ENCODE measurements at places on chromosomes 6 and 20.

DNA sequence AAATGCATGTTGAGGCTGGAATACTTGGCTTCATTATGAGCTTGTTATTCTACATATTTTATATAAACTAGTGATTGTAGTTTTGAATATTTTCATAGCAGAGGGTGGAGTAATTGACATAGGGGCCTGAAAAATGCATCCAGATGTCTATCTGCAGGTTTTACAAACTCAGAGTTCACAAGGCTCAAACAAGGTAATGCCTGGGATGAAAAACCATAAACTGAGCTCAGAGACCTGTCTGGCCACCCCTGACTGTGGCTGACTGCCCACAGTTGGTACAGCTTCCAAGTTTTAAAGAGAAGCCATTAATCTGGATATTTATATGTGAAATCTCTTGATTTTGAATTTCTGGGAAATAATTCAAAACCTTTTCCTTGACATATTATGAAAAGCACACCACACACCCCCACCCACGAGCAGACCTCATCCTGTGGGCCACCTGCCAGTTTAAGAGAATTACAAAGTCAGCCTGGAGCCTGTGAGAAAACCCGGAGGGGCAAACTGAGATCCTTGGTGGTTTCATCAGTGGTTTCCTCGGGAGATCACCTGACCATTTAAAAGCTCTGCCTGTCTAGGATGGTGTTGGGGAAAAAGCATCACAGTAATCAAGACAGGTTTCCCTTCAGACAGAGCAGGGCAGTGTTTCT lies 230.1 kb downstream of the SAMD5 start:
- DNase-seq = no peak

DNA sequence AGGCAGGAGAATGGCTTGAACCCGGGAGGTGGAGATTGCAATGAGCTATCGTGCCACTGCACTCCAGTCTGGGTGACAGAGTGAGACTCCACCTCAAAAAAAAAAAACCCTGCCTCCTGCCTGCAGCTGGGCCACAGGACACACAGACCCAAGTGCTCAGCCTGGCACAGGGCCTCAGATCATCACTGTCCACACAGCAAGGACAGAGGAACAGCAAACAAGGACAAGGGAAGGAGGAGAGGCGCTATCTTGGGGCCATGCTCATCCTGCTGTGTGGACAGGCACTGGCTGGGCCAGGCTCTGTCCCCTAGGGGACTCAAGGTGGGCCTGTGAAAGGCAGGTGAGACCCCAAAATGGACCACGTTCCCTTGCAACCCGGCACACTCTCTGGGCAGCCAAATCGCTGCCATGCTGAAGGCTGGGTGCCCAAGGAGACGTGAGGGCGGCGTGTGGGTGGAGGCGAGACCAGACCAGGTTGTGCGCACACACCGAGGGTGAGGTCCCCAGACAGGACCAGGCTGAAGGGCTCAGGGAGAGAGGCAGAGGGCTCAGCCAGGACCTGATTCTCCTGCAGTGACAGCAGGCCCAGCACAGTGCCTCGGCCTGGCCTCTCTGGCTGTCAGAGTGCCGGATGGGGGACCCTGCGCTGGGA lies 9.1 kb downstream of the UCKL1 start:
- no peak for DNase-seq

GRCh38 chr20:53316206-53316937 lies 277.3 kb downstream of the ZNF217 start:
- DNase-seq = no peak

DNA sequence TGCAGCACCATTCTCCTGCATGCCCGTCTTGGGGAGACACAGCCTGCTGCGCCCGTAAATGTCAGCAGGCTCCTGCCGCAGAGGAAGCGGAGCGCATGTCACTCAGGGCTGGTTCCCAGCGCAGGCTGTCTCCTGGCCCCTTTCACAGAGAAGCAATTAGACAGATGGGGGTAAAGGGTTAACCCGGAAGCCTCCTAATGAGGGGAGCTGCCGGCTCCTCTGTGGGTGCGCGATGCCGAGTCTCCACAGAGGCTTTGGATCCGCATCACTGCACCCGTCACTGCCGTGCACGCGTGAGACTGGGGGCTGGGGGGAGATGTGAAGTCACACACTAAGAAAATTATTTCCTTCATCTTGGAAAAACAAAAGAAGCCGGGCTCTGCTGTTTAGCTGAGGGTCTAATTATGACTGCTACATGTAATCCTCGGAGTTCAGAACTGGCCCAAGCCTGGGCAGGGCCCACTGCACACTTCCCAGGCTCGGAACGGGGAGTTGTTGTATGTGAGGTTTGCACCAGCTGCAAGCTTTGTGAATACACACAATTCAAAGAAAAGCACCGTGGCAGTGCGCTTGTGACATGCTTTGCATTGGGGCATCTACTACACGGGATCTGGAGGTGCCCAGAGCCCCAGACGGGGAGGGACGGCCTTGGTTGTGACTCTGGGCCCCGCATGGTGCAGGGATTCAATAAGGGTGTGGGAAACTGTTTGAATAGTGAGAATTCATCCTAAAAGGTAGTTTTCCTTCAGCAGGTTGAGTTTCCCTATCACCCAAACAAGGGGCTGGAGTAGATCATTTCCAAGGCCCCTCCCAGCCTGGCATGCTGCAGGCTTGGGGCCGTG lies 331.6 kb downstream of the TAF4 start:
- no peak for DNase-seq

GRCh38 chr20:11227602-11228001 lies 553.8 kb upstream of the JAG1 start:
- no peak for DNase-seq

DNA sequence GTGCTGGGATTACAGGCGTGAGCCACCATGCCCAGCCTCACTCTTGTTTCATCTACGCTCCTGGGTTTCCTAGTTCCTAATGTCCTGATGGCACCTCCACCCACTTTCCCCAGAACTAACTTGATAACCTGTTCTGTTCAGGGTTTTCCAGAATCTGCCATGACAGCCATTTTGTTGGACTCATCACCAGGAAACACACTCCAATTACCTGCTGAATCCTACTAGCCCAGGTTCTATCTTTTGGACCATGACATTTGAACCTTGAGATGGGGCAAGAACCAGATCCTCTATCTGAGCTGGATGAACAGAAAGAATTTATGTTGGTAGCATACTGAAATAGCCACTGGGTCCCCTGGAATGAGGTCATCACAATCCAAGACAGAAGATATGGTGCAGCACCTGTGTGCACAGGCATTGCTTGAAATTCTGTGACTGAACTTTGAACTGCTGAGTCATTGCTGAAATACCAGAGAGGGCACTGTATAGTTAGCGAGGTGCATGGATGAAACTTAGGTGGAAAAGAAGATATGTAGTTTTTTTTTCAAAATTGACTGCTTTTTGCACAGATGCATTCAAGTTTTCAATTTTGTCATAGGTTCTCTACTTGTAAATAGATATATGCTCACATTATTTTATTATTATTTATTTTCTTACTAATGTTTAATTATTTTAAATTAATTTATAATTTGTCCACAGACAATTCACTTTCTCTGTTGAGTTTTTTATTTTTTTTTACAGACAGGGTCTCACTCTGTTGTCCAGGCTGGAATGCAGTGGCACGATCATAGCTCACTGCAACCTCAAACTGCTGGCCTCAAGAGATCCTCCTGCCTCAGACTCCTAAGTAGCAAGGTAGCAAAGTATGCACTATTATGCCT lies 42.8 kb upstream of the TASP1 start:
- DNase-seq = no peak

DNA sequence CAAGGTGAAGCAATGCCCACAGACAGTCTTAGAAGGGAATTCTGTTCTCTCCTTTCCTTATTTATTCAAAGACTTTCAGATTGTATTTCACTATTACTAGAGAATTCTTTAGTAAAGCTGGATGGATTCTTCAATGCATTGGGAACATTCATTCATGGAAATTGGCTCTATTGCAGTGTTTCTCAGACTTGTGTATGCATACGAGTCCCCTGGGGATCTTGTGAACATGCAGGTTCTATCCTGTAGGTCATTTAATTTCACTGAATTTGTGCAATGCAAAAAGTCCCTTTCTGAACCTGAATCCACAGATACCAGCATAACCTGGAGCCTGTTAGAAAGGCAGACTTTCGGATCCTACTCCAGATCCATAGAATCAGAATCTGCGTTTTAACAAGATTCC lies 160.9 kb upstream of the AHI1 start:
- DNase-seq = no peak

- no peak for DNase-seq
These were observed 390.8 kb downstream of the RNGTT start for GRCh38 chr6:88572449-88573139.

DNA sequence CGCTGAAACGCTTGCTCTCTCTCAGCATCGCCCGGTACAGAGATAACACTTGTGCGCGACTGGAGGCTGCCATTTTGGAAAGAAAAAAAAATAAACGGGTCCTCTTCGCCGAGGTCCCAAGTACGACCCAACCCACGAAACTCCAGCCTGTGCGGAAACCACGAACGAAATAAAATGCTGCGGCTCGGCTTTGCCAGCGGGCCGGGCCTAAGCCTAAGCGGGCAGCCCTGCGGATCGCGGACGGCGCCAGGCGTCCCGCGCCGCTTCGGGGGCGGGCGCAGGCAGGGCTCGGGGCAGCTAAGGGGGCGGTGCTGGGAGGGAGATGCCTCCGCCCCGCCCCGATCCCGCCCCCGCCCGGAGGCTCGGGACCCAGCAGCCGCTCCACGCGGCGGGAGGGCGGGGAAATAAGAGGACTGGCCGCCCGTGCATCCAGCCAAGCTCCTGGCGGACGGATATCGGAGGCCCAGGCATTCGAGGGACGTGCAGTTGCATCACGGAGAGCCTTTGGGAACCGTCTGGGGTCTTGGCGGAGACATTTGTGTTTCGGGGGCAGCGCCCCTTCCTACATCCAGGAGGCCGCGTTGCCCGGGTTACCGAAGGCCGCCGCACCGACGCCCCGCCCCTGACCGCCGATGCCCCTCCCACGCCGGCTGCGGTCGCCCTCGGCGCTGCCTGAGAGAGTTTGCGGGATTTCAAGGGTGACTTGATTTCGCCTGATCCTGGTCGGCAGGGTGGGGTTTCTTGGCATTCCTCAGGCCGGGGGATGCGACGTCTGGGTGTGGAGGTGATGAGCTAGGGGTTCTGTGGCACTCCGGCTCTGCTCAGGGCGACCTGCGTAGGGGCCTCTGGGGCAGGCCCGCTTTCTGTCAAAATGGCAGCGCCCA lies at the start of the genes FARS2 and LYRM4:
Gene FARS2, plus strand, starts transcription at position 853 of the 884 bp plus-strand sequence.
Gene LYRM4, minus strand, starts transcription at position 290 of the 884 bp plus-strand sequence. Its CDS starts 217 bp downstream, at position 73.
- peak; percentile 78 for DNase-seq

DNA sequence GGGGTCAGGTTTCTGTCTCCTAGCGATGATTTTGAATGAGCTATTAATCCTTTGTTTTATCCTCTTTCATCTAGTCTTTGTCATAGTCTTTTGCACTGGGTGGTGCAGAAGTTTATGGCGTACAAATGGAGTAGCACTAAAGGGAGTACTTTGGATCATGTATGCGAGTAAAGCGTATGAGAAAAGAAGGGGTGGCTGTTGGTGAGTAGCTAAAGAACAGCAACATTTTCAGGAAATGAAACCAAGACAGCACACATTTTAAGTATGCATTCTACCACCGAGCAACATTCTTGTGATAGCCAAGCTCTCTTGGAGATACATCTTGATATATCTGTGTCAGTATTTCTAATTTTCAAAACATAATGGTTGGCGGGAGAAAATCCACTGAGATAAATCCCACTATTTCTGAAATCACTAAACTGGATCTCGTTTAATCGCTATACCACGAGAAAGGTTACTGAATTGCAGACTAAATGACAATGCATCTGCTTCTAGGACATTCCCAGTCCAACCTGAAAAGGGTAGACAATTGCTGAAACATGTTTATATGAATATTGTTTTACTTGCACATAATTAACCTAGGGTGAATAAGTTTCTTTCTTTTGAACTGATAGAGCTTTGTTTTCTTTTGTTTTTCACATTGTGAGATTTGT lies 196.1 kb downstream of the TRIM27 start:
- DNase-seq = no peak

GRCh38 chr6:101397199-101397598 lies 3.7 kb downstream of the GRIK2 start:
- no peak for DNase-seq

GRCh38 chr6:32140420-32141046 lies 10.4 kb upstream of the FKBPL start:
- no peak for DNase-seq

GRCh38 chr6:13203145-13203544 lies 125.2 kb downstream of the TBC1D7 start:
- DNase-seq = no peak

DNA sequence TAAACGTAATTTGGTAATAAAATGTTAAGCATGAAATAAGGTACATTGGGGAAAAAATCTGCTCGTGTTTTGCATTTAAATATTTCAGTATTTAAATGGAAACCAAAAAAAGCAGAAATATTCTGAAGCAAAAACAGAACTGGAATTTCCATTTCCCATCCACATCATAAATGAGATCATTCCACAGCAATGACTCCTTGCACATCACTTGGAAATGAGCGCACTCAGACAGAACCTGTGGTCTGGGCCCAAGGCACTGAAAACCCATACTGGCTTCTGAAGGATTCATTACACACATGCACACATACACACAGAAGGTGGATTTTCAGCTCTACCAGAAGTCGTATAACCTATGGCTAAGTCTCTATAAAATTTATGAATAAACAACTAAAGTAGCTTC lies 174.8 kb downstream of the IBTK start:
- no peak for DNase-seq

GRCh38 chr20:4782378-4782772 lies 60.7 kb downstream of the PRND start:
- no peak for DNase-seq

- DNase-seq = no peak
These were observed 171.9 kb upstream of the JARID2 start for GRCh38 chr6:15073883-15074465.

DNA sequence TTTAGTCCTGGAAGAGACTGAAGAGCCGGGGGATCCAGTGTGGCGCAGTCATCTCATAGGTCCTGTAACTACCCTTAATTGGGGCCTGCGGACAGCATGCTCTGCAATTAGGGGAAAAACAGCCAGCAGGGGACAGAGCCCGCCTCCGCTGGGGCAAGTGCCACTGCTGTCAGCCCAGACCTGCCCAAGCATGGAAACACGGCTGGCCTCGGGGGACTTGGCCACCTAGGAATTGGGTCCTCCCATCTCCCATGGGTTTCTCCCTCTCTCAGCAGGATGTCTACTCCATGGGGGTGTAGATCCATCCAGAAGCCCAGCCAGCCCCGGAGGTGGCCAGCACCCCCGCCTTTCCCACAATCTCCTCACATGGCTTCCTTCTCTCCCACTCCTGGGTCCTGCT lies 3.6 kb downstream of the GHRH start:
- DNase-seq = no peak
